ENCODE measurements at places on chromosomes 4 and X.

DNA sequence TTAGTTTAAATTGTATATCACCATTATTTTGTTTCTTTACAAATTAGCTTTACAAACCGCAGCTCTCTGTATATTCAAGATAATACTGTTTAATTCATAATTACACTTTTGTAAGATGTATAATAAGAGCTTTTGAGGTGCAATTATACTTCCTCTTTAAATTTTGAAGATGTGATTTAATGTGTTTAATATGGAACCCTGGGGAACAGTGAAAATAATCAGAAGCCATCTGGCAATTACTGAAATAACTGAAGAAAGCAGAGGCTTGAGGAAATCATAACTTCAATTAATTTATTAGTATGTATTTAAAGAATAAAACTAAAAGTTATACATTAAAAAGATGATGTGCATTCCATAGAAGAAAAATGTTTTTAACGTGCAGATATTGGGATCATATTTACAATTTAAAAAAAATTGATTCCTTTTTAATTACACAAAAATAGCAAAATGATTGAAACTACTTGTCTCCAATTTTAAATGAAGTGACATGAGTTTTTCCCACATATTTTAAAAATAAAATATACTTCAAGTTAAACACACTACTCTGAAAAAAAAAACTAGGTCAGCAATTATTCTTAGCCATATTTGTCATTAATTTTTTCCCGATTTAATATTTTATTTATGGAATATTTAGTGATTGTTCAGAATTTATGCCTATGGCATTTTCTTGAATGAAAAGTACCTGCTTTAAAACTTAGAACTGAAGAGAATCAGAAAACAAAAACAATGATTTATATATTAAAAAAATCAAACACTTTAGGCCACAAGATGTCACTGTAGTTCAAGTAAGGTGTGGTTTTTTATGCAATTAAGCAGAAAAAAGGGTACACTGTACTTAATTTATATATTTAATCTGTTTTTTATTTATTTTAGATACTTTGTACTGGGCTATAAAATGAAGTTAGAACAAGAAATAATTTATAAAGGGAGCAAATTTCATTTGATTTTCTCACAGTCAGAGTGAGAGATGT, 942.7 kb upstream of the NDST4 start:
- DNase-seq, result no peak

GRCh38 chrX:154401045-154401799, 3.0 kb downstream of the RPL10 start:
- DNase-seq, result no peak

DNA sequence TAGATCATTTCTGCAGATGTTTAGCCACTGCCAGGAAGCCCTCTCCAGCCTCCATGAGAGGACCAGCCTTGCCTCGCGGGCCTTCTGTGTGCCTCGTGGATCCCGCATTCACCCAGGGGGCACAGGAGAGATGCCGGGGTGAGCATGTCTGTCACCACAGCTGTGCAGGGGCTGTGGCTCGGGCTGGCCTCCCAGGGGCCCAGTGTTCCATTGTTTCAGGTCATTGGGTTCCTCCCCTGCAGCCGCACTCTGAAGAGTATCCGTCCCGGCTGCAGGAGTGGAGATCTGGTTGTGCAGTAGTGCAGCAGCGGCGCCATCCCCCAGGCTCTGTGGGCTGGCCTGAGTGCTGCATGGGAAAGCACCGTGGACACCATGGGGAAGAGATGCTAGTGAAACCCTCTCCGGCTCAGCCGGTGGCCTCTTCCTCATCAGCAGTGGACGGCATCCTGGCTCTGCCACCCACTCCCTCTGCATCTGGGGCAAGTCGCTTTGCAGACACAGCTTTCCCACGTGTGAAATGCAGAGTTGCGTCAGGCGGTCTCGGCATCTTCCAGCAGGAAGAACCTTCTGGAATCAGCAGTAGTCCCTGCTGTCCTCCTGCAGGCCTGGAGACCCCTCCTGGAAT, 29.1 kb downstream of the TBC1D14 start:
- peak; percentile 91 for DNase-seq

- no peak for DNase-seq
These were observed 37.9 kb upstream of the CYP2U1 start for GRCh38 chr4:107893171-107894137.

GRCh38 chr4:1846580-1846979, 9.4 kb downstream of the LETM1 start:
- no peak for DNase-seq

GRCh38 chr4:93911671-93912070, 83.1 kb downstream of the ATOH1 start:
- no peak for DNase-seq

DNA sequence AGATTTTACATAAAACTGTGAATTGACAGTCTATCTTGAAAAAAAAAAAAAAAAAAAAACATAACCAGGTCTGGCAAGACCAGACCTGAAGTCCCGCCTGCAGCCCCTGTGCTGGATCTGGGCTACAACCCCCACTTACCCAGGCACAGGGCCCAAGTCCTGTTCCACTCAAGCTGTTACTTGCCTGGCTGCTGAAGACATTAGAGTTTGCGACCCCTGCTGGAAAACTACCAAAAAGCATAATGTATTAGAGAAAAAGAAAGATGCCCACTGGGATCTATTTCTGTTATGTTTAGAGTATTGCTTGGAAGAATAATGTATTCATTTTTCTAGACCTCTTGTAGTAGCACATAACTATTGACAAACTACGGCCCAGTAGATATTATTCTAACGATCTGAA, 4.7 kb downstream of the HS3ST1 start:
- DNase-seq, result peak; percentile 60

DNA sequence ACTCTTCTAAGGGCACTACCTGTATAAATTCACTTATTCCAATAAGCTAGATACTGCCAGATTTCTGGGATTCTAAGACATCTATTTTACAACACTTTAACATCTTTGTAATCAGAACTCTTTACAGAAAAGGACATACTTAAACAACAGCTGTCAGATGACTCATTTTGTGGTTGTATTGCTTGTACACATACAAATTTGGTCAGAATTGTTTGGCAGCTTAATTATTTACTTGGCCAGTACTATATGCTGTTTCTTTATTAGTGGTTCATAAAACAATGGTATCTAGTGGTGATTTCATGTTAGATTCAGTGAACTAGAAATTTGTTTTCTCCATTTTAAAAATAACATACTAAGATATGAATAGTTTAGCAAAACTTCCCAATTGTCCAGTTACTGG, 27.2 kb downstream of the PALLD start:
- DNase-seq, result no peak

GRCh38 chr4:107299646-107300045, 263.5 kb upstream of the DKK2 start:
- no peak for DNase-seq

- no peak for DNase-seq
These were observed 2.5 kb downstream of the ADD1 start for GRCh38 chr4:2846172-2846571.

DNA sequence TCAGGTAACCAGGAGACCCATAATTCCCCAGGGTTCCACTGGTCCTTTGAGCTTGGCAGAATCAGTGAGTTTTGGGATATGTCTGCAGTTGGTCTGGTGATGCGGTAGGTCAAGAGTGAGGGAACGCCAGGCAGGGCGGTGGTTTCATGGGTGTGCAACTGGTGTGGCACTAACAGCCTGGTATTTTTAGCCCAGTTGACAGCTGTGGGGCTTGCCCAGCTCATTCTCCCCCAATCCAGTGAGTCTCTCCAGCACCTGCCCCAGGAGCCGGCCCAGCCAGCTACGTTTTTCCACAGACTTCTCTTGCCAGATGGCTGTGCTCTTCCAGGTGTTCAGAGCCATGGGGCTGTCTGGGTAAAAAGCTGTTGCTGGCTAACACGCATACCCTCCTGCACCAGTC, 1019.9 kb downstream of the CCSER1 start:
- DNase-seq, result no peak

DNA sequence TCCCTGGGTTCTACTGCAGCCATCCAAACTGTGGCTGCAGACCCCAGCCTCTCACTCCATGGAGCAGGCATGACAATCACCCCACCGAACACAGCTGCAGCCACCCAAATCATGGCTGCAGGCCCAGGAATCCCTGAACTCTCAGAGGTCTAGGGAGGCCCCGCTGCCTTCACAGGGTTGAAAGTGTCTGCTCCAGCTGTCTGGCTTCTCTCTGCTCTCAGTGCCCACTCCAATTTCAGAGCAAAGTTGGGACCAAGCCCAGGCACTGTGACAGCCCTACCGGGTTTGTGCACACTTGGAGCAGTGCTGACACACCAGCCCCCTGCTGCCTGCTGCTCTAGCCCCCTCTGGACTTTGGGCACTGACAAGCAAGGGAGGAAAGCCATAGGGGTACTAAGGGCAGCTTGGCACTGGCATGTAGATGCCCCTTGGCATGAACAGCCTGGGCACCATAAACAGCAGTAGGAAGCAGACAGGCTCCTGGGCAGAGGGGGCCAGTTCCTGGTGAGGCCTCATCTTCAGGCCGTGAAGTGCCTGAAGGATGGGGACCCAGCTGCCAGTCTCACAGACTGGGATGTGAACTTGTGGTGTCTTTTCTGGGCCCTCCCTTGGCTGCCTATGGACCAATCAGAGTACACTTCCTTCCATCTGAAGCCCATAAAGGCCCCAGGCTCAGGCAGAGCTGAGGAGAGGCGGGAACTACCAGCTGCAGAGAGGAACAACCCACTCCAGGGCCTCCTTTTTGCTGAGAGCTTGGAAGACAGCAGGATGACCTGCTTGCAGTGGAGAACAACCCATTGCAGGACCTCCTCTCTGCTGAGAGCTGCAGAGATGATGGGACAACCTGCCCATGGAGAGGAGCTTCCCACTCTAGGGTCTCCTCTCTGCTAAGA, 68.8 kb downstream of the TECRL start:
- DNase-seq, result no peak

GRCh38 chr4:72919937-72920336, 149.6 kb downstream of the COX18 start:
- no peak for DNase-seq

DNA sequence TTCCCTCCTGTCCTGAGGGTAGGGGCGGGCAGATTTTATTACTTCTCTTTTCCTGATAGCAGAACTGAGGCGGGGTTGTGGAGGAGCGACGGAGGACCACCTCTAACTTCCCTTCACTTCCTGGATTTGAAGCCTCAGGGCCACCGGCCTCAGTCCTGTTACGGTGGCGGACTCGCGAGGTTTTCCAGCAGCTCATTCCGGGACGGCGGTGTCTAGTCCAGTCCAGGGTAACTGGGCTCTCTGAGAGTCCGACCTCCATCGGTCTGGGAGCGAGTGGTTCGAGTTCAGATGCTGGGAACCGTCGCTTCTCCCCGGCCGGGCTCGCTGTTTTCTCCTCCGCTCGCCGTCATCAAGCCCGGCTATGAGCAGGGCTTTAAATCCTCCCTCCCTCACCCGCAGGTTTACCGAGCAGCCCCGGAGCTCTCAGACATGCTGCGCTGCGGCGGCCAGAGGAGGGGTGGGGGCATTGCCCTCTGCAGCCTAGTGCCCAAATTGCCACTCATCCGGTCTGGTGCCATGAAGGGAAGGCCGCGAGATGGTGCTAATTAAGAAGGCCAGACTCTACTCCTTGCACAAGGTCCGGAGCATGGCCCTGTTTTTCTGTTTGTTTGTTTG, 23.3 kb downstream of the HAND2 start:
- no peak for DNase-seq

GRCh38 chr4:101604976-101605375, 185.6 kb upstream of the BANK1 start:
- no peak for DNase-seq

GRCh38 chr4:179625406-179625805, 2183.2 kb upstream of the AGA start:
- no peak for DNase-seq

GRCh38 chr4:18042754-18043153, 21.2 kb upstream of the LCORL start:
- DNase-seq, result no peak

GRCh38 chr4:102560115-102560514, 59.0 kb downstream of the NFKB1 start:
- peak; percentile 47 for DNase-seq

GRCh38 chrX:153883163-153883843, 2.7 kb downstream of the L1CAM start:
- DNase-seq, result no peak

- no peak for DNase-seq
These were observed at the start of gene TCEAL4 for GRCh38 chrX:103585411-103586313. TCEAL4 (plus strand) TSS chrX:103585515; CDS start chrX:103586676, 1,161 bp downstream.

DNA sequence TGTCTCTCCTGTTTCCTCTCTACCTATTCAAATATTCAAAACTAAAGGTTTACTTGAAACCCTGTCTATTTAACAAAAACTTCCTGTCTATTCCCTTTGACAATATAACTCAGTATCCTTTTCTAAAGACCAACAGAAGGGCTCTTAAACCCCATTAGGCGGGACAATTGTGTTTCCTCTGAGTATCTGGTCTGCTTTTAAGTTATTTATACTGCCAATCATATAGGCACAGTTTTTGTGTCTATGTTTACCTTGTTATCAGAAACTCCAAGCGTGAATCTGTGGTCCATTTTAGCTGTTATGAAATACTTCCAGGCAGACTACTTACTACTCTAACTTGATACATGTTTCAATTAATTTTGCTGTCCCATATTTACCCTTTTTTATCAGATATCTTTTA, 350.0 kb upstream of the CTSO start:
- no peak for DNase-seq

- DNase-seq, result no peak
These were observed 36.9 kb downstream of the SULT1E1 start for GRCh38 chr4:69823048-69823447.

GRCh38 chr4:176259330-176260090, 9.5 kb downstream of the ASB5 start:
- DNase-seq, result no peak

DNA sequence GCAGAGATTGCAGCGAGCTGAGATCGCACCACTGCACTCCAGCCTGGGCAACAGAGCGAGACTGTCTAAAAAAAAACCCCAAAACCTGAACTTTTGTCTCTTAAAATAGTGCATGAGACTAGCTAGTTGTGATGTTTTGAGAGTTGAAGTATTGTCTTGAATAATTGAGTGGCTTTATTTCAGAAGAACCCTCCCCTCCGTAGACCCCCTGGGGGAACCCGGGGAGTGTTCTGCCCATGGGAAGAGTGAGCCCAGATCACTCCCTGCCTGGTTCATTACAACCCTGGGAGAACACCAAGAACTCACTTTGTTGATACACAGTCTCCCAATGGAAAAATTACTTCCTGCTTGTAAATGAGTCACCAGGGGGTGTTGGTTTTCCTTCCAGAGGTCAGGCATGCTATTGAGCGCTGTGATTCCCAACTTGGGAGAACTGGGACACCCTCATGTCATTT, 65.3 kb upstream of the SHISA3 start:
- DNase-seq, result no peak

DNA sequence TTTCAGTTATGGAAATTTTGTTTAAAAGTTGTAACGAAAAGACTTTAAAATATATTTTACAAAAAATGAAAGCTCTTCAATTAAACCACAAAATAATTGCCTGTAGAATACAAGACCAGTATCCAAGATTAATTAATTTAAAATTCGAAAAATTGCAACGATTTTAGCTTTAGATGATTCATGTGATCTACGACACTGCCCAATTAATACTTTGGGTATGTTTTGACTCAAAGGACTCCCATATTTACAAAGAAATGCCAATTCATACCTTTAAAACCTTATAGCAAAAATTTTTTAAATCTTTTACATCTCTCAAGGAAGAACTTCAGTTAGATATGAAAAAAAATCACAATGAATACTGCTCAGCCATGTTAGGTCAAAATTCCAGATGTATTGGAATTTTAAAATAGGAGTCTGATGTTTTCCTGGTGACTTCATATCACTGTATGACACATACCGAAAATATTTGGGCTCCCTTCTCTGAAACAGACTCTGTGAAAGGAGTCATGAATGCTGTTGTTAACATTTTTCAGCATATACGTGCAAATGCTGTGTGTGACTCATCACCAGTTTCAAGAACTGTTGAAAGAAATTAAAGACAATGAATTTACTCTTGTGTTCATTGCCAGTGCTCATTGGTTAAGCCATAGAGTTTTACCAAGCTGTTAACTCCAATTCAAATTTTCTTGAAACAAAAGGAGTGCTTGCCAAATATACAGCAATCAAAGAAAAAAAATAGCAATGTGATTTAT, 13.8 kb upstream of the SMS start:
- peak; percentile 66 for DNase-seq
